ENCODE measurements at places on chromosomes 12 and 14.

GRCh38 chr12:11753150-11753499 is 103.7 kb downstream of the ETV6 start:
- H3K27me3 ChIP-seq: no peaks in the 10 kb centered on the region
- peaks cover 5% of the 10 kb centered on the region for H3K4me1 ChIP-seq
- H3K36me3 ChIP-seq: no peaks in the 10 kb centered on the region
- H3K27ac ChIP-seq: no peak overlapping the region
- DNase-seq: no peak
- H3K4me3 ChIP-seq: no peak overlapping the region

DNA sequence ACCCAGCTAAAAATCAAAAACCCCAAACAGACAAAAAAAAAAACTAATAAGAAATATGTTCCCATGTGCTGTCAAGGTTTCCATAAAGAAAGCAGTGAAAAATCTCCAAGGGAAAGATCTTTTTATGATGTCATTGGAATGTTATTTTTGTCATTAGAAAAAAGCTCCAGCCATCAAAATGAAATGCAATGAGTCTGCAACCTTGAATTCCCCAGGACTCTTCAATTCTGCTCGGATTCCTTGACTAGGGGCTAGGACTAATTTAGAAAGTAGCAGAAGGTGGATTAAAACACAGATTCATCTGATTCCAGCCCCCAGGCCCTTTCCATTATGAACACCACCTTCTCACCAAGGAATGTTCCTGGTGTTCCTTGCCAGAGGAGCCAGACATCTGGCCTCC is 6.0 kb upstream of the PCNX1 start:
- H3K27me3 ChIP-seq: no peaks in the 10 kb centered on the region
- no peaks in the 10 kb centered on the region for H3K36me3 ChIP-seq
- DNase-seq: peak; percentile 56
- no peaks in the 10 kb centered on the region for H3K4me1 ChIP-seq
- no peak overlapping the region for H3K4me3 ChIP-seq

DNA sequence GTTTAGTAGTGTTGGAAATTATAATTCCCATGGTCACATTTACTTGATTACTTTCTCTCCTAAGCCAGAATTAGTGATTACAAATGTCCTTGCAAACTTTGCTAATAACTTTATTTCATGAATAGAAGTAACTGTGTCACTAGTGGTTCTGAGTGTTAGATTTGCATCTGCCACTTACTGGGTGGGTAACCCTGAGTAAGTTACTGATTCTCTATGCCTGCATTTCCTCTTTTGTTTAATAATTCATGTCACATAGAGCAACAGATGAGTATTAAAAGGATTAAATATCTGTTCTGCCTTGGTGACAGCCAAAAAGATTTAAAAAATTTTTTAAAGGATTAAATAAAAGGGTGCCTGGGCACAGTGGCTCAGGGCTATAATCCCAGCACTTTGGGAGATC is 78.6 kb downstream of the BHLHE41 start:
- H3K4me1 ChIP-seq: peaks cover 6% of the 10 kb centered on the region
- no peaks in the 10 kb centered on the region for H3K36me3 ChIP-seq
- H3K4me3 ChIP-seq: no peak overlapping the region
- no peak for DNase-seq
- H3K27me3 ChIP-seq: no peaks in the 10 kb centered on the region
- H3K27ac ChIP-seq: no peak overlapping the region

GRCh38 chr14:95507174-95507573 is 9.3 kb downstream of the SYNE3 start:
- no peak overlapping the region for H3K4me3 ChIP-seq
- no peaks in the 10 kb centered on the region for H3K36me3 ChIP-seq
- H3K27me3 ChIP-seq: no peaks in the 10 kb centered on the region
- no peaks in the 10 kb centered on the region for H3K4me1 ChIP-seq
- no peak overlapping the region for H3K27ac ChIP-seq

DNA sequence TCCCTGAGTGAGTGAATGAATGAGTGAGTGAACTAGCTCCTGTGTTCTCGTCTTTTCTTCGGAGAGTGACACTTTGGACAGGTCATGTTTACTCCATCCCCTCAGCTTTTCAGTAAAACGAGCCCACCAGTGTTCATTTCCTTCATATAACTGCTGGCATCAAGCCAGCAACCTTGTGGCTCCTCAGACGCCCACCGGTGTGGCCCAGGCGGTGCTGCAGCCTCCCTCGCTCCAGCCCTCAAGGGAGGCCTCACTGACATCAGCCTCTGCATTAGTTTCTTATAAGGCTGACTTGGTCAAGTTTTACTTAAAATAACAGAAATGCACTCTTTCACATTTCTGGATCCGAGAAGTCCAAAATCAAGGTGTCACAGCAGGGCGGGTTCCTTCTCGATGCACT is 188.0 kb downstream of the ZFP36L1 start:
- no peak for DNase-seq
- no peaks in the 10 kb centered on the region for H3K27me3 ChIP-seq
- no peaks in the 10 kb centered on the region for H3K36me3 ChIP-seq
- H3K27ac ChIP-seq: no peak overlapping the region
- H3K4me3 ChIP-seq: no peak overlapping the region
- H3K4me1 ChIP-seq: peaks cover 4% of the 10 kb centered on the region

DNA sequence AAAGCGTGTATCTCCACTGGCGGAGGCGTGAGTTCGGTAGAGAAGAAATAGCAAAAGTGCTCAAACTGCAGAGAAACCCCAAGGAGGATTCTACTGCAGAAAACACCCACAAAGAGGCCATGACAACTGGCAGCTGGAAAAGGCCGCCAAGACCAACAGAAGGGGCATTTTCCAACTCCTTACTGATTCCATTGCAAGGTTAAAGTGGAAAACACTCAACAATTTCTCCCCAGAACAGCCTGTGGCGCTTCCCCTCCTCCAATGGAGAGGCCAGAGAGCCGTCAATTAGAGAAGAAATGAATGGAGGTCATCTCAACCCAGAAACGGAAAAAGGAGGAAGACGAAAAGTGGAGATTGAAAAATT is 618 bp upstream of the ANKRD52 start:
- H3K27ac ChIP-seq: no peak overlapping the region
- peaks cover 5% of the 10 kb centered on the region for H3K36me3 ChIP-seq
- H3K4me3 ChIP-seq: peak overlapping the region; percentile 22
